Osteoblast (primary cell): ENCODE measurements at places on chromosomes 12 and 14. TPM values are rescaled to one million over a fixed set of nuclear protein-coding genes. Genes with fewer than 3 reads are reported as not detected.

Gene DCN
- 1,107 and 1,400 TPM in 2 replicates for total RNA-seq

- no peak for DNase-seq
Measured at GRCh38 chr12:127607146-127607725, 659.7 kb upstream of the TMEM132C start.

- no peak for DNase-seq
Measured at GRCh38 chr14:78131201-78131600, 39.0 kb upstream of the NRXN3 start.

- peak; percentile 66 for DNase-seq
Measured at GRCh38 chr12:104064842-104065427, 604 bp downstream of the HCFC2 start.

DNA sequence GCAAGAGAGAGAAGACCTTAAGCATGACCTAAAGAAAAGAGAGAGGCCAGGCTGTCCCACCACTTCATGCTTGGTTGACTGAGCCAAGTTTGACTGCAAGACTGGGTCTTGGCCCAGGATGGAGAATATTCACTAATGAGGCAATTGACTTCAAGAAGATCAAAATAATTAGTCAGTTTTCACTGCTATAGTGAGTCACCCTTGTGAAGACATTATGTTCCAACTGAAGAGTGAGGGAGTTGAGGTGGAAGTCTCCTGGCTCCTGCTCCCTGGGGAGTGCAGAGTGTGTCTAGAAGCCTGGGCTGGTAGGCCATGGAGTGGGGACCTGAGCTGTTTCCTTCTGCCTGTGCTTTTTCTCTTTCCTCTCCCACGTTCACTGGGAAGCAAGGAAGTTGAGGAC is 117.6 kb downstream of the CACNA1C start:
- DNase-seq: no peak

- DNase-seq: no peak
Measured at GRCh38 chr12:63804746-63805145, 25.0 kb downstream of the RXYLT1 start.

DNA sequence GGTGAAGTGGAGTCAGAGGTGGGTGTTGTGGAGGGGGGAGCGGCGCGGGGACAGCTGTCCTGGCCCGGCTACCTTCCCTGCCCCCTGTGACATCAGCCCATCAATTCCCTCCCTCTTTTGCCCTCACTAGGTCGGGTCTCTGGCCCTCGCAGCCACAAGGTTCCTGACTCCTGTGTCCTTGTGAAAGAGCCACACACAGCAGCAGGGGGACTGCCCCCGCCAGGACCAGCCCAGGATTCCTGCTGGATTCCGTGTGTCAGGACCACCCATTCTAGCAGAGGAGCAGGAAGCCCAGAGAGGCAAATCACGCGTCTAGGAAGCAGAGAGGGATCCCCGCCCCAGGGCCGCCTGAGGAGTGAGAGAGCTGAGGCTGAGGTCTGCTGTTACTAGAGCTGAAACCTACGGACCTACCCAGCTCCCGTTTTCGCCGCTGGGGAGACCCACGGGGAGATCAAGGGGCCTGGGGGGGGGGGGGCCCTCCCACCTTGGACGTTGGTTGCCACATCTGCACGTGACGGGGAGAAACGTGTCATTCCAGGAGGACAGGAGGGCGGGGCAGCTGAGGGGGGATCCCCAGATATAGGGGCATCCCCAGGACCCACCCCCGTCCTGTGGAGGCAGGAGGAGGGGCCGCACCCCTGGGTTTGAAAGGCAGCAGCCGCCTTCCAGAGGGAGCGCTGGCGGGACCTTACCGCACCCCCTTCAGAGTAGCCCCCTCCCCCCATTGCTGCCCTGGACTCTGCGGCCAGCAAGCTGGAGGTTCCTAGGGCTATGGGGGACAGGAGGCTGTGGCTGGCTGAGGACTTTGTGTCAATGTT is 12.5 kb upstream of the INF2 start:
- DNase-seq: peak; percentile 69

DNA sequence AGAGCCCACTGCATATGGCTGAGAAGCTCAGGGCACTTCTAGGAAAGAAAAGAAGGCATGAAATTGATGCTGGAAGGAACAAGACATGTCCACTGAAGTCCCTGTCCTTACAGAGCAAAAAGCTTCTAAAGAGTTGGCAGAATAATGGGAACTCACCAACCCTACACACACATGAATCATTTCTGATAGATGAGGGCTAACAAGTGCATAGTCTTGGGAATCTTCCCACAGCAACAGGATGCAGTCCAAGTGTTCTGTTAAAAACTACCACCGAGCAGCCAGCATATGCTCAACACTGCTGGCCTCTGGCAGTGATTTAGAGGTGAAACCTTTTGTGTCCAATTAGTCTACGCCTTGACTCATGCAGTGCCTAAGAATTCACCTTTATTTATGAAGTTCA is 44.8 kb downstream of the RHOJ start:
- DNase-seq: no peak

Gene GZMH
- total RNA-seq: not detected in 2 replicates

DNA sequence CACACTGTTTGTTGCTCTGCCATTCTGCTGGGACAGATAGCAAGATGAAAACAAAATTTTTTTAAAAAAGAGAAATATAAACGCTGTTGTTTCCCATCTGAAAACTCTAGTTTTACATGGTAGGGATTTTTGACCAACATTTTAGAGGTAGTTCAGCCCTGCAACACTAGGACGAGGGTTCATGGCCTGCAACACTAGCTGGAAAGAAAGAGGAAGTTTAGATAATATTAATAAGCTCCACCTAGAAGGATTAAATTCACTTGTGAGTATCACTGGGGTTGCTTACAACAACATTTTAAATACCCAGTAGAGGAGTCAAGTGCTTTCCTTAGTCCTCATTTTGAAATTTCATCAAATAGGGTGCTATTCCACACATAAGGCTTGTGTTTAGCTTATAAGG is 68.2 kb downstream of the SRGAP1 start:
- no peak for DNase-seq

DNA sequence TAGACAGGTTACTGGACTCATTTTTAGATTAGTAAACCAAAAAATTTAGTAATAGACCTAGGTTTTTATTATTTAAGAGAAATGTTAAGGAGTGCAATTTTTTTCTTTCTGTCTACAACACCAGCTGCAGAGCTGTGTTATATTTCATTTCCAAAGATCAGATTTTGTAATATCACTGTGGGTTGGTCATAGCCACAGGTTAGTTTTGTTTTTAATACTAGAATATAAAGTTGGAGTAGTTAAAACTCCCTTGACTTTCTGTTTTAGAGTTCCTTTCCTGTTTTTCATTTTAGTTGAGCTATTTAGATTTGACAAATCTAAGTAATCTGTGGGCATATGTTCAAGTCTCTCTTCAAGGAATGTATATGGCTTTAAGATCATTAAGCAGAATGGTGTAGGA is 30.7 kb upstream of the GARIN2 start:
- no peak for DNase-seq

DNA sequence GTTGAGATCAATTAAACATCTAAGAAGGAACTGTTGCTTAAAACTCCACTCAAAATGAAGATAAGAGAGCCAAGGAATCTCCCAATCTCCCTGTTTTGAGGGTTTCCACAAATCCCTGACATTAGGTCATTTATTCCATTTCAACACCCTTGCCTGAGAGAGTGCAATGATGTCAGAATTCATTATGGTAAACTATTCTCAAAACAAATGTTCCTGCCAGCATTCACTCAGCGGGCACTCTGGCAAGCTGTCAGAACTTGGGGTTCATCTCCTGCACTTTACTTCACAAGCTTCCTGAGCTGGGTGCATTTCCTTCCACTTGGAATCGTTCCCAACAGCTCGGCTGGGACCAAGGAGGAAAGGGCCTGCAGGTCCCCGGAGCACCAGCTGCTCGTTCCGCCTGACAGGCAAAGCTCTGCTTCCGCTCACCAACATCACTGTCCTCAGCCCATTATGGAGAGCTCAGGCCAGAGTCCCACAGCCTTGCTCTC is 117.8 kb downstream of the TTC7B start:
- DNase-seq: no peak

GRCh38 chr14:100654814-100655740 is 67.9 kb upstream of the BEGAIN start:
- peak; percentile 96 for DNase-seq

DNA sequence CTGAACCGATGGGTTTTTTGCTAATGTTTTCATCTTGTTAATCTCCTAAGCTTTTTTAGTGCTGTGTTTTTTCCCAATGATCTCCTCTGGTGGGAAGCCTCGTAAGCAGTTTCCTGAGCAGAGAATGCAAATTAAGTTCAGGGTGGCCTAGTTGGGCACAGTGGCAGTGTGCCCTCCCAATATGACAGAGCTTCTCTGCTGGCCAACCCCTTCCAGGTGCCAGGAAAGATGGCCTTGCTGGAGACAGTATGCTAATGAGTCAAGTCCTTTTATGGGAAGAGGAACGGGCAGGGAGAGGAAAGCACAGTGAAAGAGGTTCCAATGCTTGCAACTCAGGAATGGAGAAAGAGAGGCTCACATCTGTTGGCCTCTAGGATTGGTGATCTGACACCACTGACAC is 115.8 kb downstream of the GCH1 start:
- no peak for DNase-seq

DNA sequence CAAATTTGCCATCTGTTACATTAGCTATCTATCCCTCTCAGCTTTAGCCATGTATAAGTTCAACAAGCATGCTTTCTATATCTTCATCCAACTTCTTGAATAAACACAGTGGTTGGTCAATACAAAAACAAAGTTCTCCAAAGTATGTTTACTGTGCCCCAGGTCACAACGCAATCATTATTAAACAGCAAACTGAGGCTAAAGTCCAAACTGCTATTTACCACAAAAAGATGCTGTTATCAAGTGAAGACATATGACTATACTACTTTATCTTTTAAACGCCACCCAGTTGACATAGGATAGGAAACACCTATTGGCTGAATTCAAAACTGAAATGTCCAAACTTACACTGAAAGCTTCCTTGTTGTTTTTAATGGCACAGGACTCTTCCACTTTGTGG is 11.7 kb downstream of the ZCCHC8 start:
- DNase-seq: no peak

GRCh38 chr12:80869264-80869663 is 68.5 kb downstream of the LIN7A start:
- DNase-seq: no peak

- no peak for DNase-seq
Measured at GRCh38 chr12:52164624-52165023, 27.2 kb downstream of the KRT80 start.

Gene FKBP3
- 17.4 and 17.7 TPM in 2 replicates for total RNA-seq

Gene PLBD1
- total RNA-seq: 2.9 and 4.7 TPM in 2 replicates

GRCh38 chr12:106360400-106360994 is 2.9 kb downstream of the POLR3B start:
- no peak for DNase-seq

DNA sequence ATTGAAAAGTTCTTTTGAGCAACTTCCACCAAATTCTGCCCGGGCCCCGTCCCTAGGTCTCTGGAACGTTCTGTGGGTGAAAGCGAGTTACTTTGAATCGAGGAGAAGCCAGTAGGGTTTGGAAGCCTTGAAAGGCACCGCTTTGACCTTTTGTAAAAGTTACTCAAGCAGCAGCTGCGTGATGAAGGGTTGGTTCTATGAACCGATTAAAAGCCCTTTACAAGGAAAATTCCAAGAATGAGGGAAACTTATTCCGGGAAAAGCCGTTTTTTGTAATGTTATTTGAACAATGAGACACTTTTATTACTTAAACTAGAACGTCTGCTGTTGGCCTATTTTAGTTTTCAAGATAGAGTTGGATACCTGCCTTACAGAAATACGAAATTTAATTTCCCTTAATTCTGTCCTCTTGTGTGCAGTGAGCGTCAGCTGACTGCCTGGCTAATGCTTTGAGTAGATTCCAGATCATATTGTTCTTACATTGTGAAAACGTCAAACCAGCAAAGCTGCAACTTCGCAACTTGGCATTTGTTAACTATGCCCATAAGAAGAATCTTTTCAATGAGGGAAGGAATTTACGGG is 906 bp downstream of the LARP4 start:
- peak; percentile 39 for DNase-seq

GRCh38 chr14:100466111-100466856 is 120.9 kb downstream of the BEGAIN start:
- DNase-seq: no peak

Gene INSM2
- not detected in 2 replicates for total RNA-seq

Gene KCNA5
- total RNA-seq: not detected in 2 replicates

DNA sequence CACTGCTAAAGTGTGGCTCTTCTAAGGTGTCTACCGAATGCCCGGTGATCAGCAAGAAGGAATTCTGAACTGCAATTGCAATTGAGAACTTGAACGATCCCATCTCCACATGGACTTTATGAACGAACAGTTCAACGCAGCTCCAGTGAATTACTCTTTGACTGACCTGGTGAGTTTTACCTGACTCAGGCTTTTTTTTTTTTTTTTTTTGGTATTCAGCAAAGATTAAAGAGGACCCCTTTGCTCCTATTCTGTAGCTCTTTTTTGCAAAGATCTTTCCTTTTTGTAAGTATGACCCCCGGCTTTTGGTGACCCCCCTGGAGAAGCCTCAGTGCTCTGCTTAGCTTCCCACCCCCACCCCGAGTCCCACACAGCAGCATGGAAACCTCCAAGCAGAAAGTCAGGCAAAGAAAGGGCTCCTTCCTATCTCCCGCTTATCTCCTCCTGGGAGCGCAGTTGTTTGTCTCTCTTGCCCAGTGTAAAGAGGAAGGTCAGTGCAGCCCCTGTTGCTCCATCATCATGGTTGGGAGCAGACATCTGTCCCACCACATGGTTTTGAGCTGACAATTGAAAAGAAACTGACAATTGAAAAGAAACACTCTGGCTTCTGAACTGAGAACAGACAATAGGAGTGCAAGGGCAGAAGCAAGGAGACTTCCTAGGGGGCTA is 72.1 kb upstream of the DIO3 start:
- DNase-seq: no peak

GRCh38 chr12:98828802-98829600 is 183.9 kb downstream of the APAF1 start:
- no peak for DNase-seq

Gene FOXG1
- total RNA-seq: under 0.01 TPM in 1 of 2 replicates, not detected in the other

Gene L3HYPDH
- 38.9 and 44.5 TPM in 2 replicates for total RNA-seq

- DNase-seq: no peak
Measured at GRCh38 chr12:1367331-1368291, 226.8 kb downstream of the FBXL14 start.

DNA sequence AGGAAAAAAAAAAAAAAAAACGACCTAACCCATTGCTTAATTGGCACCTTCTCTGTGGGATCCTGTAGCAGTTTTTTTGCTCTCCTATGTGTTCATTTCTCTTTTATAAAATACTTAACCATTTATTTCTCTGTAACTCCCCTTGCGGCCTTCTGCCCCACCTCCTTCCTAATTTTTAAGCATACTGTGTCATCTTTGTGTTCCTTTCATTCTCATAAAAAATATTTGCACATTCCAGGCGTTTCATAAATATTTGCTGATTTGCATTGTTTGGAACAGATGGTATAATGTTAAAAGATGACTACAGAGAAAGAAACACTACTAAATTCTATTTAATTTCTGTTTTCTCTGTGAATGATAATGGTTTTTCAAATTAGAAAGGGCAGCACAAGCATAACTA is 77.9 kb downstream of the NPAS3 start:
- DNase-seq: no peak

GRCh38 chr14:95191445-95192199 is 34.3 kb upstream of the DICER1 start:
- DNase-seq: no peak

Gene PAPOLA
- 106 TPM in 2 replicates for total RNA-seq

GRCh38 chr12:89775063-89775985 is 66.7 kb upstream of the ATP2B1 start:
- DNase-seq: no peak

- no peak for DNase-seq
Measured at GRCh38 chr12:109932878-109933503, 32.9 kb downstream of the TCHP start.

Gene TAOK3
- total RNA-seq: 27.9 and 34.8 TPM in 2 replicates

- no peak for DNase-seq
Measured at GRCh38 chr12:107590814-107591375, 94.7 kb upstream of the PWP1 start.
